Breast epithelium (tissue), 4 donors: ENCODE measurements at places on chromosomes 3 and 15. TPM values are rescaled to one million over a fixed set of nuclear protein-coding genes. Genes with fewer than 3 reads are reported as not detected.

- DNase-seq: no peak
Observed at GRCh38 chr3:168213920-168214319, 118.2 kb upstream of the GOLIM4 start.

GRCh38 chr15:65963911-65964482 is 94.7 kb downstream of the RAB11A start:
- DNase-seq: no peak

HTR3E gene
- total RNA-seq: not detected

- DNase-seq: no peak
Observed at GRCh38 chr3:145058483-145058882, 1086.9 kb downstream of the DIPK2A start.

DNA sequence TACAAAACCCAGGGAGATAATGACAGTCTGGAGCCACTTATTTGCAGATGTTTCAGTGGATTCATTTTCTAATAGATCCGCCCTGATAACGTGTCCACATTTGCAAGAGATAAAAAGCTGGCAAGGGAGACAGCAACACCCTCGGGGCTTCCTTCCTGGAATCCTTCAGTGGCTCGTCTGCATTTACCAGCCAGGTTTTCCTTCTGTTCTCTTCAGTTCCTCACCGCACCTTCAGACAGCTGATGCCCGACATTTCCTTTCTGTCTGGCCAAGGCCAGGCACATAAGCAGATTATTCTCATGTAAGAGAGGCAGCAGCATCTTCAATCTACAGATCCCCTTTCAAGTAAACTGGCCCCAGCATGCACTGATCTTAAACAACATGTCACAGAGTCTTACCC is 56.2 kb upstream of the SPATA12 start:
- peak; percentile 59 for DNase-seq

KBTBD12 gene
- total RNA-seq: not detected

- DNase-seq: no peak
Observed at GRCh38 chr3:147200545-147200944, 205.8 kb downstream of the ZIC4 start.

DNA sequence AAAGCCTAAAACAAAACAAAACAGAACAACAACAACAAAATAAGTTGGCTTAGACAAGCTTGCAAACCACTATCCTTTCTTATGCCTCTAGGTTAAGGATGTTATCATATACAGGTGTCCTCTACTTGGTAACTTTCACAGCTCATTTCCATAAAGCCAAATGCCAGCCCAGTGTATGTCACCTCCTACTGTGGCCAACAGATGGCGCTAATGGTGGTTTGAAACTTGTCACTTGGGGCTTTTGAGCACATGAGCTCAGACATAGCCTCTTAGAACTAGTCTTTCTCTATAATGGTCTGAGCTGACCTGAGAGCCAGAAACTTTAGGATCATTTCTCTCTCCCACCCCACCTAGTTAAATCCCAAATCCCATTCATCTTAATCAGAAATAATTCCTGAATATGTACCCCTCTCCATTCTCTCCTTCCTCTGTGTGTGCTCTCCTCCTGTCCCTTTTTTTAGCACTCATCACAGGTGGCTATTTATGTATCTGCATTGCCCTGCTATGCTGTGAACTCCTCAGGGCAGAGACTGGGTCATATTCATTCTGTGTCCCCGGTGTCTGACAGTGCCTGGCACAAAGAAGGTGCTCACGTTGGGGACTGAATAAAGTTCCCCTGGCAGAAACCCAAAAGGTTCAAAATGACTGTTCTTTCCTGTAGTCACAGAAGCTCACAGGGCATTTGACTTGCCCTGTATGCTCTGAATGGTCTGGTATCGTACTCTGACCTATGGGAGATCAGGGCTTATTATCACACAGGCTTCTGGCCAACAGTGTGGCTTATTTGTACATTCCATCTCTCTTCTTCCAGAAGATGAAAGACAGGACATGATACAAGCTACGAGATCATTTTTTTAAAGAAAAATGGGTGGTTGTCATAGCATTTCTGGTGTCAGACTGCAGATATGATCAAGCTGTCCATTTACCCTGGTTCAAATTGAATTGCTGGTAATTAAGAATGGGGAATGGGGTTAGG is 319.3 kb upstream of the AZI2 start:
- DNase-seq: peak; percentile 46

DNA sequence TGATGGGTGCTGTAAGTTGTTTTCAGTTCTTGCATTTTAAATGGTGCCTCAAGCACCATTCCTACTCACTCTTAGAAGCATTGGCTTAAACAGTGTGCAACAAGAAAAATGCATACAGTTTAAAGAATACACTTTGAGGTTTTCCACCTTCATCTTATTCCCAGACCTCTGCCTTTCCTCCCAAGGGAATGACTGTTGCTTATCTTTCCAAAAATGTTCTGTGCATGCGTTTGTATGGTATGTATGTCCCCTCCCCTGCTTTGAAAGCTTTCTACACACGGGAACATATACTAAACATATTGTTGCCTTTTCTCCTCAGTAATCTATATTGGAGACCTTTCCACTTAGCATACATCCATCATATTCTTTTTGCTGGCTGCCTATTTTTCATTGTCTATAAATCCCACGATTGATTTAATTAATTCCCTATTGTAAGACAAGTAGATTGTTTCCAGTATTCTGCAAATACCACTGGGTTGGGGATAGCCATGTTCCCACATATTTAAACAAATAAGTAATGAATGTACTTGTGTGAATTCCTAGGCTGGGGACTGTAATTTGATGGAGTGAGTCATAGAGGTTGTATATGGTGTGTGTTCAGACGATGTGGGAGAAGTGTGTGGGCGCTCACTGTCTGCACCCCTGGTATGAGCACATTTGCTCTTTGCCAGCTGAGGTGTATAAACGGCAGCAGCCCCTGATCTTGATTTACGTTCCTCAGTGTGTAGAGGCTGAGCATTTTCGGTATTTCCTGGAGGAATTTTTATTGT is 5.8 kb downstream of the TRAK1 start:
- no peak for DNase-seq

DNA sequence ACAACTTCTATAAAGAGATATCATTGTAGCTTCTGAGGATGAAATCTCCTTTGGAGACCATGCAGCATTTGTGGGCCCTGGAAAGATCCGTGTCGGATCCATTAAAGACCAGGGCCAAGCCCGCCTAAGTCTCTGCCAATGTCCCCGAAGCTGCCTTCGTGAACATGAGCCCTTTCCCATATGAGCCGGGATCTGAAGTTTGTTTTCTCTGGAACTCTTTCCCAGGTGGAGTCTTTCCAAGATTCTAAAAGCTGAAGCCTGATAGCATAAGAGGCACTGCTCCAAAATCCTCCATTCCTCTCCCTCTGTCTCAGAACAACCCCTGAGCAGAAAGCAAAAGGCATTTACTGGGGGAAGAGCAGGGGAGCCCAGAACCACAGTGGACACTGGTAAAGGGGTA is 274.6 kb downstream of the NTRK3 start:
- no peak for DNase-seq

KCNMB3 gene
- total RNA-seq: 4.9 TPM
